ENCODE measurements at places on chromosomes 11 and 22.

DNA sequence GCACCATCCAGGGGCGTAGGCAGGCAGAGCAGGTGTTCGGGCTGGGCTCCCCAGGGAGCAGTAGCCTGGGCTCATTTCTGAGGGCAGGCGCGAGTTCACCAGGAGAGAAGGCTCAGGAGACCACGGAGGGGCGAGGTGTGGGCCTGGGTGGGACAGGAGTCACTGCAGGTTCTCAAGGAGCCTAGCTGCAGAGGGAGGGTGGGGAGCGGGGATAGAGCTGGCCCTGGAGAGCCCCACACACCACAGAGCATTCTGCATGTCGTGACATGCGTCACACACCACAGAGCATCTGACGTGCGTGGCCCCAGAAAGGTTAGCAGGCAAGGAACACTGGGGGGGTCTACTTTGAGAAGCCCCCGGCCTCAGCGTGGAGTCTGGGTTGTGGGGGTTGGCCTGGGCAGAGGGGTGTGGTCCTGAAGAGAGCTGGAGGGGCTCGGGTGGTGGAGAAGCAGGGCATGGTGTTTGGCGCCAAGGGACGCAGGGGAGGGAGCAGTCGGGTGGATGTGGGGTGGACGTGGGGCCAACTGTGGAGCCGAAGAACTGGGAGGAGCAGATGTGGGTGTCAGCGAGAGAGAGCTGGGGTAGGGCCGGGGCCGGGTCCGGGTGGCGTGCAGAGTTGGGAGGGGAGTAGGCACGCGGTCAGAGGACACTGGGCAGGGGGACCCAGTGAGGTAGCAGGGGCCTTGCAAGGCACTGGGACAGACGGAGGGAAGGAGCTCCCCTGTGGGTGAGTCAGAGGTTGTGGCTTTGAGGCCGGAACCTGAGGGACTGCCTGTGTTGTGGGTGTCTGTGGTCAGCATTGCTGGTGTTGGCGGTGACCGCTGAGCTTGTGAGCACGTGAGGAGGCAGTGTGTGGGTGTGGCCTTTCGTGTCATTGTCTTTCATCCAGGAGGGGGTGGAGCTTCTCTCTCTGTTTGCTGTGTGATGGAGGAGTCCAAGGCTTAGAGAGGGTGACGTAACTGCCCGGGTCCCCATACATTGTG, 25.5 kb downstream of the CTTN start:
- peak; percentile 94 for DNase-seq

DNA sequence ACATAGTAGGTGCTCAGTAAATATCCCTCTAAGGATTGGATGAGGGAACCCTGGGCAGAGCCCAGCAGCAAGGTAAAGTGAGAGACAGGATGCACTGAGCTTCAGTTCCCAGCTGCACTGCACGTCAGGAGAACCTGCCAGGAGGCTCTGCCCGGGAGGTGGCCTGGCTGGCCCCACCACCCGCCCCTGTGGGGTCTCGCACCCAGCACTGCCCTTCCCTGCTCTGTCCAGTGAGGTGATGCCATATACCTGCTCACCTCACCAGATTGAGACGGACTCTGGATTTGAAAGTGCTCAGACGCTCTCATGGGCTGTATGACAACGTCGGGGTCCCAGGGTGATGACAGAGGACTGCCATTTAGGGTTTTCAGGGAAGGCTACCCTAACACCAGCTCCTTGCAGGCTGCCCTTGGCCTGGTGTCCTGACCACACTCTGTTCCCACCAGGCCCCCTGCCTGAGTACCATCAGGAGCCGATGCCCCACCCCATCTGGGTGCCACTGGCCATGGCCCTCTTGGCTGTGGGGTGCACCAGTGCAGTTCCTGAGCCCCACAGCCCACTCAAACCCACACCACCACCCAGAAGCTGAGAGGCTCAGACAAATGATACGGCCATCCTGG, 61.7 kb upstream of the FGF3 start:
- DNase-seq: no peak

GRCh38 chr22:45877036-45877380, 100.0 kb downstream of the WNT7B start:
- no peak for DNase-seq

DNA sequence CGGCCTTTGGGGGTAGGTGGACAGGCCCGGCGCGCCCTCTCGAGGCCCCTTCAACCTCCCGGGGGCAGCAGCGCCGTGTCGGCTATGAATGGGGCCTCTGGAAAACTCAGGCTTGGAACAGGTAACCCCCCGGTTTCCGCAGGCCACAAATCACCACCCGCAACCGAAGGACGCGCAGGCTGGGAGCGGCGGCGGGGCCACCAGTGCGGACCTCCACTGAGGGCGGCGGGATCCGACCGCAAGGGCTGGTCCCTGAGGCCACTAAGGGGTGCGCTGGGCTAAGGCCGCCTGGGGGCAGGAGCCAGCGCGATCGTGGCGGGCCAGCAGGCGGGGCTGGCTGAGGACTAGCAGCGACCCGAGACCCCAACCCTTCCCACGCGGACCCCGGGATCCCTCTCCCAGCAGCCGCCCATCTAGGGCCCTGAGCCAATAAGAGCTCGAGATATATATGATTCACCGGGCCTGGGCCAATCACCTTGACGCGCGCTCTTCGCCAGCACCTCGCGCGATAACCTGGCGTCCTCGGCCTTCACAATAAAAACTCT, 609 bp upstream of the ATF4 start:
- DNase-seq: peak; percentile 99

GRCh38 chr11:65258988-65259387, 2.8 kb upstream of the POLA2 start:
- no peak for DNase-seq

GRCh38 chr22:19554834-19555404, 30.7 kb upstream of the CLDN5 start:
- DNase-seq: peak; percentile 46

GRCh38 chr11:73734993-73735392, 25.9 kb downstream of the RAB6A start:
- DNase-seq: no peak
